ENCODE measurements at places on chromosomes 6 and 20. TPM values are rescaled to one million over a fixed set of nuclear protein-coding genes. Genes with fewer than 3 reads are reported as not detected.

- H3K27me3 ChIP-seq = no peaks in the 10 kb centered on the region
- H3K36me3 ChIP-seq = no peaks in the 10 kb centered on the region
- no peak overlapping the region for H3K4me3 ChIP-seq
- no peak overlapping the region for H3K27ac ChIP-seq
- H3K4me1 ChIP-seq = peaks cover 8% of the 10 kb centered on the region
These were observed 177.7 kb upstream of the MCHR2 start for GRCh38 chr6:100171533-100172321.

GRCh38 chr6:43070028-43070632 is 6.0 kb upstream of the PTK7 start:
- peaks cover 17% of the 10 kb centered on the region for H3K36me3 ChIP-seq
- H3K27me3 ChIP-seq = no peaks in the 10 kb centered on the region
- H3K27ac ChIP-seq = no peak overlapping the region

DNA sequence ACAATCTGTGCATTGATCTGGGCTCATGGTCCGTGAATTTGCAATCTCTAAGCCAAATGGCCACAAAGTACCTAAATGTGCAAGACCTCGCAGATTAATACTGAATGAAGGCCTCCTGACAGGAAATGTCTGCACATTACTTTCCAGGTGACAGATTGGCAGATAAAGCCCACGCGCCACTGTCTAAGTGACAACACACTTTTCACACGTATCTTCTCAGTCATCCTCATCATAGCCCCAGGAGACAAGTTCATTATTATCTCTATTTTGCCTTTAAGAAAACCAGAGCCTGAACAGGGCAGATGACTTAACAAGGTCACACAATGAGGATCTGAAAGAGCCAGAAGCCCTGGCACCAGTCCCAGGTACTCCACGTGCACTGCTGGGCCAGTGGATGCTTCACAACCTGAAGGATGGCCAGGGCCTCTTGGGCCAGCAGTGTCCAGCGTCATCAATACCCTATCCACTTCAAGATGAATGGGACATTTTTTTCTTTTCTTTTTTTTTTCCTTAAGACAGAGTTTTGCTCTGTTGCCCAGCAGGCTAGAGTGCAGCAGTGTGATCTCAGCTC is 266.3 kb downstream of the PTPRT start:
- no peak overlapping the region for H3K27ac ChIP-seq
- no peaks in the 10 kb centered on the region for H3K27me3 ChIP-seq
- no peaks in the 10 kb centered on the region for H3K4me1 ChIP-seq
- no peak overlapping the region for H3K4me3 ChIP-seq
- H3K36me3 ChIP-seq = no peaks in the 10 kb centered on the region

GRCh38 chr6:98578016-98578415 is 256.4 kb upstream of the POU3F2 start:
- H3K4me1 ChIP-seq = no peaks in the 10 kb centered on the region
- H3K36me3 ChIP-seq = no peaks in the 10 kb centered on the region
- H3K27ac ChIP-seq = no peak overlapping the region
- no peaks in the 10 kb centered on the region for H3K27me3 ChIP-seq
- DNase-seq = no peak

- no peaks in the 10 kb centered on the region for H3K27me3 ChIP-seq
- H3K27ac ChIP-seq = no peak overlapping the region
- DNase-seq = no peak
- no peaks in the 10 kb centered on the region for H3K4me1 ChIP-seq
These were observed 33.2 kb downstream of the ADGRF5 start for GRCh38 chr6:46888578-46888977.

GRCh38 chr6:41075651-41076626 is 3.2 kb downstream of the NFYA start:
- H3K4me3 ChIP-seq = no peak overlapping the region
- H3K27ac ChIP-seq = peak overlapping the region; percentile 99
- no peaks in the 10 kb centered on the region for H3K27me3 ChIP-seq
- no peaks in the 10 kb centered on the region for H3K36me3 ChIP-seq

DNA sequence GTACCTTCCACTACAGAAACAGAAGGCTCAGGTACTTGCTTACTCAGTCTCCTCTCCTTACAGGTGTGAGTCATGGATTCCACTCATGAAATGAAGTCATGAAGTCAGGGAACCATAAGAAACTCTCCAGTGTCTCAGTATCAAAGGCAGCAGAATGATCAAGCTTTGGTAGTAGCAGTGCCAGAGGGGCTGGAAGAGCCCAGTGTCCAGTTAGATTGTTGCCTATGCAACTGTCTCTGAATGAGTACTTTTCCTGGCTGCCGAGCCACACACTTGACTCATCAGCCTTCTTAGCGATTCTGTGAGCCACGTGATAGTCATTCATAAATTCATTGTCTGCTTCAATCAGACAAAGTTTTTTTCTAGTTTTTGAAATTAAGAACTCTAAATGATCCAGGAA is 52.2 kb upstream of the DTNBP1 start:
- H3K4me1 ChIP-seq = peaks cover 6% of the 10 kb centered on the region
- no peak for DNase-seq
- H3K4me3 ChIP-seq = no peak overlapping the region
- H3K27ac ChIP-seq = no peak overlapping the region

DNA sequence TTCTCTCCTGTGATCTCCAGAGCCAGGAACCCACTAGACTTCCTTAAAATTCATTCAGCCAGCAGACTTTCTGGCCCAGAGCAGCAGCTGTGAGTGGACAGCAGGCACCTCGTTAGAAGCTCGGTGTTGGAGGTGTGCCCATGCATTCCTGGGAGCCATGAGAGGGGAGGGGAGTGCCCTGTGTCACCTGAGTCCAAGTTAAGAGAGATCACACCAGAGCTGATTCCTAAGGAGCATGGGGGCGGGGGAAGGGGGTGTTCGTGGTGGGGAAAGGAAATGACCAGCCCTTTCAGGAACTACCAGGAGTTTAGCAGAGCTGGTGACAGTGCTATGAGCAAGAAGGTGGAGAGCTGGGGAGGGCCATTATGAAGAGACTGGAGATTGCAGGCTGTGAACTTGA is 46.9 kb downstream of the GFRA4 start:
- H3K27ac ChIP-seq = no peak overlapping the region
- H3K4me3 ChIP-seq = no peak overlapping the region
- H3K27me3 ChIP-seq = no peaks in the 10 kb centered on the region
- DNase-seq = no peak

- peak; percentile 93 for DNase-seq
- no peak overlapping the region for H3K27ac ChIP-seq
- H3K27me3 ChIP-seq = no peaks in the 10 kb centered on the region
- H3K4me1 ChIP-seq = peaks cover 34% of the 10 kb centered on the region
- no peak overlapping the region for H3K4me3 ChIP-seq
- no peaks in the 10 kb centered on the region for H3K36me3 ChIP-seq
These were observed 21.0 kb upstream of the IFNGR1 start for GRCh38 chr6:137240168-137240567.

FAM83B gene
- total RNA-seq = 35.8 TPM

All from vagina (tissue), 2 donors.